ENCODE measurements at places on chromosomes 1 and 21. TPM values are rescaled to one million over a fixed set of nuclear protein-coding genes. Genes with fewer than 3 reads are reported as not detected.

DCDC2B gene
- not detected for total RNA-seq

- no peak for DNase-seq
These were observed 107.9 kb downstream of the LMO4 start for GRCh38 chr1:87436534-87436933.

DNA sequence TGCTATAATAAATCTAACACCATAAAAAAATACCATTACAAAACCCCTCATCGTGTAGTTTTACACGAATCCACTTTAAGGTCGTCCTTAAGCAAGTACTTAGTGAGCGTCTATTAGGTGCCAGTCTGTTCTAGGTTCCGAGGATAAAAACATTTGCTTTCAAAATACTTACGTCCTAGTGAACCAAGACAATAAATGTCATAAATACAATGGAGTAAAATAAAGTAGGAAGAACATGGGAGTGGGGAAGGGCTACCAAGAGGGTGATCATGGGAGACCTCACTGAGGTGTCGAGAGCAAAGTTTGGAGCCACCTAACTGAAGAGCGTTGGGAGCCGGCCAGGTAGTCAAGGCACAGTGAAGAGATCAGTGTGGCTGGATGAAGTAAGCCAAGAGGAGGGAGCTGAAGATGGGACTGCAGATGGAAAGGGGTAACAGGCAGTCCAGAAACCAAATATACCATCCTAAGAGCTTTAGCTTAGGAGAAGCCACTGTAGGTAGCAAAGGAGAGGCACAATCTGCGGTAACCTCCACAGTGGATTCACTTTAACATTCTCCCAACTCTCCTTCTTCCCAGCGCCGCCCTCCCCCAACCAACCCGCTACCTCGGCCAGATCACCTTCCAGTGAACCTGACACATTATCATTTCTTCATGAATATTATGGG, 684 bp downstream of the LTN1 start:
- no peak for DNase-seq

DNA sequence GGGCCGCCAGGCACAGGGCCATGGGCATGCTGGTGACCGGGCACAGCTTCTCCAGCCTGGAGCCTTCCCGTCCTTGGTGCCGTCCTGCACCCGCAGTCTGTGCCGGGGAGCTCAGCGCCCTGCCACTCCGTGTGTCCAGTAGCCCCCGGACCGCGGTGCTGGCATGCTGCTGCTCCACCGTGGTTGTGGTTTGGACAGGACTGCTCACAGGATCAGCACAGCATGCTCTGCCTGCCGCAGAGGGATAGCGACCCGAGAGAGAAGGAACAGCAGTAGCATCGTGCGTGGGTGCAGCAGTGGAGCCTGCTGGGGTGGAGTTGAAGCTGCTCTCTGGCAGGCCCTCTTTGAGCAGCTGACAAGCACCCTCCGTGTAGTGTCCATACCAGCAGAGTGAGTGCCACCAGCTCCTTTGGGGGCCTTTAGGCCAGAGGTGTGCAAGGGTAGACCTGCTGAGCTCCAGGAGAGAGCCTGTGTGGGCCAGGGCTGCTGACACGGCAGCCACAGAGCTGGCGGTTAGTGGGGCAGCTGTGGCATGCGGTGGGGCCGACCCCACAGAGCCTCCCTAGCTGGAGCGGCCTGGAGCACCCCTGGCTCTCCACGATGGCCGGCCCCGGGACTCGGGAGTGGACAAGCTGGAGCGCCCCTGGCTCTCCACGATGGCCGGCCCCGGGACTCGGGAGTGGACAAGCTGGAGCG, 6.4 kb upstream of the PCBP3 start:
- no peak for DNase-seq
